NCI-H187 (cell line): ENCODE measurements at places on chromosomes 5 and 9.
A peak's percentile ranks its signal among the peaks of the same experiment; 100 is the strongest.

- no peak for DNase-seq
These were observed 20.9 kb upstream of the SPINK14 start for GRCh38 chr5:148147415-148147814.

DNA sequence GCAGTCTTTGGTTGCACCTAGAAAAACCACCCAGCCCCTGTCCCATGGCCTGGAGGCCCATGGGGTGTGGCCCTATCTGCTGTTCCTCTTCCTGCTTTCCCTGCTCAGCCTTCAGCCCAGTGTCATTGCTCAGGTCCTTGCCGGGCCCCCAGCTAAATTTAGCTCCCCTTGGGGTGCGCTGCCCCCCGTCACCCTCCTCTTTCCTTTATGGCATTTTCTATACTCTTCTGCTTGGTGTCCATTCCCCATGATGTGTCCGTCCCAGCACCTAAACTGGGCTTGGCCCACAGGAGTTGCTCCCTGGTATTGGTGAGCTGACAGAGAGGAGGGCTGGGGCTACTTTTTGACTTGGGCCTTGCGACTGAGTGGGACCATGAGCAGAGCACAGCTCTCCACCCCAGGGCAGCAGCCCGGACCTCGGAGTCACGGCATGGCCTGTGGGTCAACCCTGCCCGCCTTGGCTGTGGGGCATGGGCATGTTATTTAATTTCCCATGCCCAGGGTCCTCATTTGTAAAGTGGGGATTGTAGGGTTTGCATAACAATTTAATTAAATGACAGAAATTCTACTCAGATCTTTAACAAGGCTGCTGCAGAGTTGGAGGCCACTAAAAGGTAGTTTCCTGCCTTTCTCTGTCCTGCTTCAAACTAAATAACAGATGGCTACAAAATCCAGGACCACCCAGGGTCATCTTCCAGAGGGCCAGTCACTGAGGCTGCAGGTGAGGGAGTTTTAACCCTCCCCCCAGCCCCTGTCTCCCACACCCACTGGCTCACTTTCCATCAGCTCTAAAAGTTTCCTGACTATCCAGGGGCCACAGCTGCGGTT, 98.2 kb downstream of the DAP start:
- no peak for DNase-seq

- no peak for DNase-seq
These were observed 15.6 kb upstream of the SLC6A19 start for GRCh38 chr5:1185629-1186350.

- no peak for DNase-seq
These were observed 59.1 kb upstream of the ENTREP1 start for GRCh38 chr9:69265891-69266290.

- DNase-seq: no peak
These were observed 4.1 kb downstream of the PTGS1 start for GRCh38 chr9:122374885-122375420.

DNA sequence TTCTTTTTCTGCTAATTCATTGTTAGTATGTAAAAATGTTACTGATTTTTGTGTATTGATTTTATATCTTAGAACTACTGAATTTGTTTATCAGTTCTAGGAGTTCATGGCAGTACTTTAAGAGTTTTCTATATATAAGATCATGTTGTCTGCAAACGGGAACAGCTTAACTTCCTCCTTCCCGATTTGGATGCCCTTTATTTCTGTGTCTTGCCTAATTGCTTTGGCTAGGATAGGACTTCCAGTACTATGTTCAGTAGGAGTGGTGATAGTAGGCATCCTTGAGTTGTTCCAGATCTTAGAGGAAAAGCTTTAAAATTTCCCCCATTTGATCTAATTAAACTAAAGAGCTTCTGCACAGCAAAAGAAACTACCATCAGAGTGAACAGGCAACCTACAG, 20.1 kb downstream of the RCL1 start:
- DNase-seq: no peak

GRCh38 chr9:134372581-134373267, 46.5 kb downstream of the RXRA start:
- no peak for DNase-seq

- DNase-seq: no peak
These were observed 882 bp downstream of the CERCAM start for GRCh38 chr9:128421482-128421996.

DNA sequence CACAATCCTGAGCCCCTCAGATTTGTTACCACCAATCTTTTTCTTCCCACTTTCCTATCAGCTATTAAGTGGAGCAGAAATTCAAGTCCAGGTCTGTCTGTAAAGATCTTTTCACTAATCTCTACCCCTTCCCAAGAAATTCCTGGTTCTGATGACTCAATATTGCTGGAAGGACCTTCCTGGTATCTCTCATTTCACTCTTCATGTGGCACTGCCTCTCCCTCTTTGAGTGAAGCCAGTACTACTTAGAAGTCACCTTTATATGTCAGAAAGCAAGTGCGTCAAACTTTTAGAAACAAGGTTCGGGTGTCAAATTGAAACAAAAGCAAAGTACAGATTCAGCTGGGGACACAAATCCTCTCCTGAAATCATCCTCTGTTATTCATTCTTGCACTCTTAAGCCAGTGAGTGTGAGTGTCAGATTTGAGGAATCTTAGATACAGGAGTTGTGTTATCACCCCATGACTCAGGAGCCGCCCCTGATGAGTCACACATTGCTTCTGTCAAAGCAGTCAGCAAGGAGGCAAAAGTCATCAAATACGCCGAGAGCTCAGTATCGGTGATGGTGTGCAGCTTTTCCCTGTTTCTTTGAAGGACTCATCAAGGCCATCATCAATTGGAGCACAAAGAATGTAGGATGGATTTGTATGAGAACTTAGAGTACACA, 313.0 kb downstream of the CETN3 start:
- DNase-seq: no peak

DNA sequence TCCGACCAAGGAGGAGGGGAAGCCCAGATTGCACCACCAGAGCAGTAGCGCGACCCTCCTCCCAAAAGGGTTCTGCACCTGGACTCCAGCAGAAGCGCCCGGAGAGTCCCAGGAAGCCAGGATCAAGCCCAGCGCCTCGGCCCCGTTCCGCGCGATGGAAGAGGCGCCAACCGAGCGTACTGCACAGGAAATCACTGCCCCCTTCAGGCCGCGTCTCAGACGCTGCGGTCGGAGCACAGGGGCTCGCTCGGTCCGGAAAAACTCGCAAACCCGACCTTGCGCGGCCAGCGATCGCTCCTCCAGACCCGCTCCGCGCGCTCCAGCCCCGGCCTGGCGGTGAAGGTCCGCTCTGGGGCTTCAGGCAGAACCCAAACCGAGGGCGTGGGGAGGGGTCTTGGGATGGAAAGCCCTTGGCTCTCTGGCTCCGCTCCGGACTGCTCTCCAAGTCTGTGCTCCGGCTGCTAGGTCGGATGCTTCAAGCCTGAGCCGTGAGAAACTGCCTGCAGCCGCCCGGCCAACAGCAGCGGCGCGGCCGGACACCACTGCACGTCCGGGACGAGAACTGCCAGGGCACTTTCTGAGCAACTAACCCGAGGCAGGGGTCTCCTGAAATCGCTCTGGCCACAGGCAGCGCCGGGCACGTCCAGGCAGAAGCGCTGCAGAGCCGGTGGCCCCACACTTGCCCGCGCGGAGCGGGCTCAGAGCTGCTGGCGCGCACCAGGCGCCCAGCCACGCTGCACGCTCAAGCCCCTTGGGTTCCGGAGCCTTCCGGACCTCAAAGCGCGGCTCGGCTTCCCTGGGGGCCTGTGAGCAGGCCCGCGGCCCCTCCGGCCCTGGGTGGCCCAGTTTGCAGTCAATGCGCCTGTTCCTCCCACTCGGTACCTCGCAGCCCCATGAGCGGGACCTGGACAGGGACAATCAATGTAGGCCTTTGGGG, 1.3 kb downstream of the GABBR2 start:
- DNase-seq: no peak

GRCh38 chr9:95150903-95151302, 166.6 kb downstream of the FANCC start:
- peak; percentile 51 for DNase-seq

DNA sequence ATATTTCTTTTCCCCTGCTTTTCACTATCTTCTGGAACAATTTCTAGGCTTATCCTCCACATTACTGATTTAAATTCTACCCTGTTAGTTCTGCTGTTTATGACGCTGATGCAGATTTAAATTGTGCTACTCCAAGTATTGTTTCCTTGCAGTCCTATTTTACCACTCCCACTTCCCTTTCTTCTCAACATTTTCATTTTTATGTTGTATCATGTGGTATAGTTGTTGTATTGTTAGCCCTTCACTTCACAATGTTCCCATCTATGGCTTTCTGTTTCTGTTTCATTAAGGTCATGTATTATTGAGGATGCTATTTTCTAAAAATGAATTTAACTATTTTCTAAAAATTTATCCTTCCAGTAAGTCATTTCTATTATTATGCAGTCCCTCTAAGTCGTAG, 254.4 kb downstream of the NDUFS4 start:
- no peak for DNase-seq

DNA sequence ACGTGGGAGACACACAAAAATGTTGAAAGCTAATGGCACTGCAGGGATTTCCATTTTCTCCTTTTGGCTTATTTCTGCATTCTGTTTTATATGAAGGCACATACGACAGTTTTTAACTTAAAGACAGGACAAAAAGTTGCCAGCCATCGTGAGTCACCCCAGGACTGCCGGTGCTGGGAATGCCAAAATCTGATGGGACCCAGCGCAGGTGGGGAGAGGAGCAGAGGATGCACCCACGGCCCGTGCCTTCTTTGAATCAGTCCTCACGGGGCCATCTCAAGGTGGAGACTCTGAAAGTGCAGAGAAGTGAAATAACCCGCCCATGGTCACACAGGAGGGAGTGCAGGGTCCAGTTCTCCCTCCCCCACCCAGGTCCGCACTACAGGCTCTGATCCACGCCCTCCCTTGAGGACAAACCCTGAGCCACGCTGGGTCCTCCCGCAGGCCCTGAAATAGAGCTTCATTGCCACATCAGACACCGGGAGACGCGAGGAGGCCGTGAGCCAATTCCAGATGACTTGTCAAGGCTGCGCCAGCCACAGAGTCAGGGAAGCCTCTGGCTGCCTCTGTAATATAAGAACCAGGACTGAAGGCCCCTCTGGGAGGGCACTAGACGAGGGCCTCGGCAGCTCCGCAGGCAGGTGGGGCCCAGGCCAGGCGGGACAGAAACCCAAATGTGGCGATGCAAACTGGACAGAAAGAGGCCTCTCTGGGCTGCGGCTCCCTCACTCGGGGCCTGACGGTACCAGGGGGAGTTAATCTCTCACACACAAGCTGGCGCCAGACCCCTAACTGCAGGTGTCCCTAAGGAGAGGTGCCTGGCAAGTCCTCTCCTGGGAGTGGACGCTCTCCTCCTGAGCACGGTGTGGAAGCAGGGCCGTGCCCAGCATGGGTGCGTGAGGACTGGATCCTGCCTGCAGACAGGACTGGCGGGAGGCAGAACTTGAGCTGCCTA, 22.9 kb downstream of the ADAMTS2 start:
- DNase-seq: no peak

GRCh38 chr5:134095293-134095692, 19.2 kb upstream of the TCF7 start:
- no peak for DNase-seq

- DNase-seq: no peak
These were observed 84.5 kb downstream of the BRINP1 start for GRCh38 chr9:119284587-119285337.

DNA sequence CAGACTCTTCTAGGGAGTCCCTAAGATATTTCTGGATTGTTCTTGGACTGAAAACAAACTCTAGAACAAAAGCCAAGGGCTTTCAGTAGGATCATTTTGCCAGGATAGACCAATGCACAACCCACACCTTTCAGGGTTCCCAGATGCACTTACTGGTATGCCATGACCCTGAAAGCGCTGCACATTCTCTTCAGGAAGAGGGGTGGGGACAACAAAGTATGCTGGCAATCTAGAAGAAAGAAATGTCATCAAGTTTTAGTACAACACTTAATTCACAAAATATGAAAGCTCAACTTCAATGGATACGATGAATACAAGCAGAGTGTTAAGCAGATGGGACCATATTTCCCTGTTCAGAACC, 57.2 kb downstream of the MTMR12 start:
- DNase-seq: no peak

GRCh38 chr9:127847178-127847510, 7.3 kb downstream of the ENG start:
- no peak for DNase-seq

GRCh38 chr9:13034694-13035002, 244.8 kb downstream of the MPDZ start:
- no peak for DNase-seq

DNA sequence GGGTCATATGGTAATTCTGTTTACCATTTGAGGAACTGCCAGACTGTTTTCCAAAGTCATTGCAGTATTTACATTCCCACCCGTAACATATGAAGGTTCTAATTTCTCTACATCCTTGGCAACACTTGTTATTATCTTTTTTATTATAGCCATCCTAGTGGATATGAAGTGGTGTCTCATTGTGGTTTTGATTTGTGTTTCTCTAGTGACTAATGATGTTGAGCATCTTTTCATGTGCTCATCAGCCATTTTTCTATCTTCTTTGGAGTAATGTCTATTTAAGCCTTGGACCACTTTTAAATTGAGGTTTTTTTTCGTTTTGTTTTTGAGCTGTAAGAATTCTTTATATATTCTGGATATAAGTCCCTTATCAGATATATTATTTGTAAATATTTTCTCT, 132.8 kb upstream of the RUSC2 start:
- DNase-seq: no peak

- no peak for DNase-seq
These were observed 4.4 kb downstream of the IL31RA start for GRCh38 chr5:55855509-55855908.

DNA sequence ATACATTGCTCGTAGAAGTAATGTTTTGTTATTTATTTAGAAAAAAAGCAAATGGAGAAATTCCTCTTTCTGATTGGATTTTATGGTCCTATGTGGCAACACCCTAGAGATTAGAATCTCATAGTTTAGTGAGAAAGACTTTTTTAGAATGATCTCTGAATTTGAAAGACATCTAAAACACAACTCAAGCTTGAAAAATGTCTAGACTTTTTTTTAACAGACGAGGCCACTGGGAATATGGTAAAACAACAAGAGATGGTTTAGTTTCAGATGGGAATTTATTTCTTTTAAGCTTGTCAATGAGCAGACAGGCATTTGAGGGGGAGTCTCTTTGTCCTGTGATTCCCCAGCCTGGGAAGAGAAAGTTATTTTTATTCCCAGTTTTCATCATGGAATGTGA, 122.1 kb downstream of the NTRK2 start:
- no peak for DNase-seq

- no peak for DNase-seq
These were observed 1.1 kb upstream of the ORM1 start for GRCh38 chr9:114321759-114322158.

- no peak for DNase-seq
These were observed 42.8 kb upstream of the CDK20 start for GRCh38 chr9:88017096-88017495.

- DNase-seq: no peak
These were observed 439.1 kb downstream of the DMAC1 start for GRCh38 chr9:7360513-7360912.

DNA sequence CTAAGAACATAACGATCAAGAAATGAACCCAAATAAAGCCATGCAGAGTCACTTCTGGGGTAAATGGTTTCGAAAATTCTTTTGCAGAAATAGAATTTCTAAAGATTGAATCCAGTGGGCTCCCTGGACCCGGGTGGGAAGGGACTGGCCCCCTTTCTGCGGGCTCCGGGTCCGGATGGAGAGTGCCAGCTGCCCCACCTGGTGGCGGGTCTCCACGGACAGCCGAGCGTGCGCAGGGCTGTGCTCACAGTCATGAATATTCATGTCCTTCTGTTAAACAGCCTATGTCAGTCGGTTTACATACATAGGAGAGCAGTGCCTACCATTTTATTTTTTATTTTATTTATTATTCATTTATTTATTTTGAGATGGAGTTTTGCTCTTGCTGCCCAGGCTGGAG, 4.7 kb upstream of the PPP1R26 start:
- DNase-seq: no peak

- no peak for DNase-seq
These were observed 294.1 kb downstream of the ARHGAP26 start for GRCh38 chr5:143064218-143064641.
